Thoracic aorta (tissue), 2 donors: ENCODE measurements at places on chromosomes 6 and 20. TPM values are rescaled to one million over a fixed set of nuclear protein-coding genes. Genes with fewer than 3 reads are reported as not detected.

DNA sequence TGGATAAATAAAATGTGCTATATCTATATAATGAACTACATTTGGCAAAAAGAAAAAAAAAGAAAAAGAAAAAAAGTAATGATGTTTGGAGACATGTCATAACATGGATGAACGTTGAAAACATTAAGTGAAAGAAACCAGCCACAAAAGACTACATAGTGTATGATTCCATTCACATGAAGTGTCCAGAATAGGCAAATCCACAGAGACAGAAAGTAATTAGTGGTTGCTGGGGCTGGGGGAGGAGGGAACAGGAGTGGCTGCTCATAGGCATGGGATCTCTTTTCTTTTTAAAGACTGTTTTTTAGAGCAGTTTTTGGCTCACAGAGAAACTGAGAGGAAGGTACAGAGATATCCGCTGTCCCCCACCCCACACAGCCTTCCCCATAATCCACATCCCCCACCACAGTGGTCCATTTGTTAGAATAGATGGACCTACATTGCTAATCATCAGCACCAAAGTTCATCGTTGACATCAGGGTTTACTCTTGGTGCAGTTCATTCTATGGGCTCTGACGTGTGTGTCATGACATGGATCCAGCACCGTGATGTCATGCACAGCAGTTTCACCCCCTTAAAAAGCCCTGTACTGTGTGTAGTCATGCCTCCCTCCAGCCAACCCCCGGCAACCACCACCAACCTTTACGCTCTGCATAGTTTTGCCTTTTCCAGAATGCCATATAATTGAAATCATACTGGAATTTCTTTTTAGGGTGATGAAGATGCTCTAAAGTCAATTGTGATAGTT, 240.9 kb upstream of the RREB1 start:
- no peak for DNase-seq
- no peak overlapping the region for H3K4me3 ChIP-seq
- H3K27me3 ChIP-seq, result no peaks in the 10 kb centered on the region
- H3K36me3 ChIP-seq, result no peaks in the 10 kb centered on the region
- H3K4me1 ChIP-seq, result no peaks in the 10 kb centered on the region

DNA sequence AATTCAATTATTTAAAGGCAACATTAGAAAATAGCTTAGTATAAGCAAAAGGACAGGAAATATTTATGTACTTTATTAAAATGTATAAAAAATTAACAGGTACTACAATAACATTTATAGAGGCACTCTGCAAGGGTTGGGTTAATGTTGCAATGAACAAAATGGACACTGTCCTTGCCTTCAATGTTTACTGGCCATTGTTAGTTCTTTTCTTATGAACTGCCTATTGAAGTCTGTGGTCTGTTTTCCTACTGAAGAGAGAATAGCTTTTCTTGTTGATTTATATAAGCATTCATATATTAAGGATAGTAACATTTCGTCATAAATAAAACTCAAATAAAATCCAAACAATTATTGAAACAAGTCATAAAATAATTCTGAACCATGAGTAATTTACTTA, 135.3 kb upstream of the BEND6 start:
- H3K27ac ChIP-seq, result no peak overlapping the region
- DNase-seq, result no peak
- H3K27me3 ChIP-seq, result no peaks in the 10 kb centered on the region
- H3K4me1 ChIP-seq, result peaks cover 27% of the 10 kb centered on the region

SYCP2 gene
- total RNA-seq, result 0.95 TPM

BMP6 gene
- total RNA-seq, result 4.7 TPM
